ENCODE measurements at places on chromosomes 16 and 17.

DNA sequence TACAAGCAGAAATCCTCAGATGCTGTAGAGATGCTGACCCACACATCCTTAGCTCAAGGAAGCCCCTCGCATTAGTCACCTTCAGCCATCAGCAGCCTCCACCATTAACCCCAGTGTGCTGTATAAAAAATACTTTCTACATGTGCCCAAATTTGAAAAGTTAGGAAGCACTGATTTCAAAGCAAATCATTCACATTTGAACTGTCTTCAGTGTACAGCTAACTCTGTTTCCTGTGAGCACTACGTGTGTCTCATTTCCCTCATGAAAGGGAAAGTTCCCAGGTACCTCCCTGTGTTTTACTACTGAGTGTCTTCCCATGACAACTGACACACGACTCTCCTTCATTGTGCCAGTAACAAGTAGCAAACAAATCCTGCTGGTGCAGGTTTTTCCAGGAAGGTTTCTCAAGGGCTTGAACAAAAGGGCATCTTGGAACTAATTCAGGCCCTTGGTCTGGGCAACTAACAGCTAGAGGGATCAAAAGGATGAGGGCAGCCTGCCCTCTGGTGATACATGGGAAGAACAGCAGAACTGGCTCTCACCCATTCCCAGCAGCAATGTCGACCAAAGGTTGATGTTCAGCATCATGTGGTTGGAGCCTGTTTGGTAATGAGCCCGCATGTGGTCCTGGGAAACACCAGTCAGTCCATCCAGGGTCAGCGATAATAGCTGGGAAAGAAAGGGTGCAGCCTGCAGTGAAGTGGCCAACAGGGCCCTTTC is 4.0 kb downstream of the SLC35B1 start:
- peak; percentile 45 for DNase-seq

DNA sequence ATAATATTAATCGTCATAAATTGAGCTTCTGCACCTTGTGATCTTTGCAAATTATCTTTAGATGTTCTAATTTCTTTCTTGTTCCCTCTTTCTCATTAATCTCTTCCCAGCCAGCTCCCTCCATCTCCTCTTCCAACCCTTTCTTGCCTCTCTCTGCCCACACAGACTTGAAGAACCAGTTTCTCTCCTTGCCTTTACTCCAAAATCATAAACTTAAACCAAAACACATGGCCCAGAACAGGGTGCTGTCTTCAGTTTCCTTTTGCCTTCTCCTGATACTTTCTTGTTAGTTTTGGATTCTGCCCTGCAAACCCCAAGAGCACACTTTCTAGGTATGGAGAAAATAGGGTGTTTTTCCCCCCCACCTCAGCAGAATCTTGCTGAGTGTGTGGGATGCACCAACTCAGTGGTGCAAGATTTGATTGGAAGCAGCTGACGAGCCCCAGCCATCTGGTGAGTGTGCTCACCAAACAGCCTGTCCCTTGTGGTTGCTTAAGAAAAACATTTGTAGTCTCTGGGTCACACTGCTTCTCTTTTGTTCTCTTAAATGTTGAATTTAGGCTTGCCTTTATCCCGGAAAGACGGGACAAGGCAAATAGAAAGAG is 175.8 kb upstream of the MAF start:
- DNase-seq, result peak; percentile 55

- DNase-seq, result no peak
Measured at GRCh38 chr17:76191896-76192295, 48.4 kb downstream of the RNF157 start.

GRCh38 chr16:48408688-48409087 is 23.5 kb upstream of the SIAH1 start:
- peak; percentile 45 for DNase-seq

- peak; percentile 70 for DNase-seq
Measured at GRCh38 chr16:86044241-86044671, 145.3 kb downstream of the IRF8 start.

- no peak for DNase-seq
Measured at GRCh38 chr17:41324180-41325075, 8.9 kb upstream of the KRTAP17-1 start.

GRCh38 chr17:12081720-12082119 is 61.0 kb downstream of the MAP2K4 start:
- no peak for DNase-seq

DNA sequence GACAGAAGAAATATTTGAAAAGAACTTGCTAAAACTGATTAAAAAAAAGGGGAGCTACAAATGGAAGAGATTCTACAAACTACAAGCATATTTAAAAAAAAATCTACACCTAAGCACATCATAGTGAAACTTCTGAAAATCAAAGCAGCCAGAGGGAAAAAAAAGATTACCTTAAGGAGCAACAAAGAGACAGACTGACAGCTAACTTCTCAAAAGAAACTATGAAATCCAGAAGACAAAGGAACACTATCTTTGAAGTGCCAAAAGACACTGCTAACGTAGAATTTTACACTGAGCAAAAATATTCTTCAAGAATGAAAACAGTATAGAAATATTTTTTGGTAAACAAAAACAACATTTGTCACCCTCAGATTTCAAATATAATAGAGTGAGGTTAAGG is 151.2 kb downstream of the MYO1D start:
- no peak for DNase-seq

DNA sequence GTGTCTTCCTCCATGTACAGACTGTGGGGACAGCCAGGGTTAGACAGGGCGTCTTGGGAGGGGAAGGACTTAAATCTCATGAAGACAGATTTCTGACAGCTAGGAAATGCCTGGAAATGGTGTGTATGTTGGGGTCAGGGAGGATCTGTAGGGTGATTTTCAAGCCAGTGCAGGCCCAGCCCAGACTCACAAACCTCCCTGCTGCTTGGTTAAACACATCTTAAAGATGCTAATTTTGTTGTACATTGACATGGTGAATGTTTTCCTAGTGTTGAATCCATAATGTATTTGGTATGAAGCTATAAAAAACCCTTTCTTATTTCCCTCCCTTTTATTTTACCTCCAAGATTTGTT is 238.3 kb downstream of the CCDC182 start:
- DNase-seq, result no peak

DNA sequence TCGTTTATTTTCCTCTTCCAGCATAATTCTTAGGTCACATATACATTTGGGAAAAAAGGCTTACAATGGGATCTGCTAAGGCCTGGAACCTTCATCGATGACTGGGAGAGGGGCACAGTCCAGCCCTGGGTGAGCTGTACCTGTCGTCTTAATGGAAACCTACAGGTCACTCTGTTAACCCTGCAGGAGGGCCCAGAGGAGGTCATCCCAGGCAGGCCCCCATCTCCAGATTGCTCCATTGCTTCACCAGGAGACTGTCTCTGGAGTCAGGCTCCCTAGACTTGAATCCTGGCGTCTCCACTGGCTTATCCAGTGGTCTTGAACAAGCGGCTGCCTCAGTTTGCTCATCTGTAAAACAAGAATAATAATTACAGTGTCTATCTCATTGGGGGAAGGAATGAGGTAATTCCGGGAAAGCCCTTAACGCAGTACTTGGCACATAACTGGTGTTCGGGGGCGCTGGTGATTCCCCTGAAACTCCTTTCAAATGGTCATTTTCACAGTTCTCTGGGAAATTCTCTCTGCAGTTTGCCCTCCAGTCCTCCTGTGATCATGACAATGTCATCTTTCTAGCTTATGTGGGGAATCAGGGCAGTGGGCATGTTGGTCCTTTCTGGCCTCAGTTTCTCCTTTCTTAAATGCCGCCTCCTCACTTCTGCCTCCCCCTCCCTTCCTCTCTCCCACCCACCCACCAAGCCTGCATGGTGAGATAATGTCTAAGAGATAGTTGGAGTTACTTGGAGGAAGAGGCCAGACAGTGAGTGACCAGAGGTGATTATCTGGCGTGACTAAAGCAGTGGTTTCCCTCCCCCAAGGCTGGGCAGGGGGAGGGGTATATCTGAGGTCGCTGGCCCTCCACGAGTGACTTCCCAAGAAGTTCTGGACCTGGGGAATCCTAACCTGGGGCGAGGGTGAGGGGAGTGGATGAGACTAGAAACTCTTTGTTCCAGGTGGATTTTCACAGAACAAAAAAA is 31.3 kb upstream of the TAC4 start:
- no peak for DNase-seq

GRCh38 chr16:7420079-7420478 is 87.4 kb downstream of the RBFOX1 start:
- DNase-seq, result no peak

GRCh38 chr17:38890410-38890746 is 20.5 kb downstream of the LASP1 start:
- DNase-seq, result no peak

- DNase-seq, result no peak
Measured at GRCh38 chr17:29195465-29196081, 15.4 kb upstream of the MYO18A start.

GRCh38 chr17:27530764-27531391 is 74.6 kb downstream of the KSR1 start:
- DNase-seq, result peak; percentile 36

DNA sequence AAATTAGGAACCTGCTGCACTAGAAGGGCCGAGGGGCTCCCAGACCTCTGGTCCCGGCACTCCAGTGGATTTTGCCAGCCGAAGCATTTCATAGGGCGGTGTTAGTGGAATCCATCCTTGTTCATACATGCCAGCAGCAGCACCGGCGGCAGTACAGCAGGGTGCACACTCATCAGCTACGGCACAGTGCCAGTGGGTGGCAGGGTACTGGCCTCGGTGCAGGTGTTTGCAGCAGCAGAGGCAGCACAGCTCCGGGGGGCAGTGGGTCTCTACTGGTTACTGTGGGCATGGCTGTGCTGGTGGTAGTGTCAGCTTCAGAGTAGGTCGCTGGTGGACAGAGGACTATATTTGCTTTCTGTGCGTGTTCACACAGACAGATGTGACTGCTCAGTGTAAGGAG is 985.7 kb downstream of the CDH8 start:
- no peak for DNase-seq

DNA sequence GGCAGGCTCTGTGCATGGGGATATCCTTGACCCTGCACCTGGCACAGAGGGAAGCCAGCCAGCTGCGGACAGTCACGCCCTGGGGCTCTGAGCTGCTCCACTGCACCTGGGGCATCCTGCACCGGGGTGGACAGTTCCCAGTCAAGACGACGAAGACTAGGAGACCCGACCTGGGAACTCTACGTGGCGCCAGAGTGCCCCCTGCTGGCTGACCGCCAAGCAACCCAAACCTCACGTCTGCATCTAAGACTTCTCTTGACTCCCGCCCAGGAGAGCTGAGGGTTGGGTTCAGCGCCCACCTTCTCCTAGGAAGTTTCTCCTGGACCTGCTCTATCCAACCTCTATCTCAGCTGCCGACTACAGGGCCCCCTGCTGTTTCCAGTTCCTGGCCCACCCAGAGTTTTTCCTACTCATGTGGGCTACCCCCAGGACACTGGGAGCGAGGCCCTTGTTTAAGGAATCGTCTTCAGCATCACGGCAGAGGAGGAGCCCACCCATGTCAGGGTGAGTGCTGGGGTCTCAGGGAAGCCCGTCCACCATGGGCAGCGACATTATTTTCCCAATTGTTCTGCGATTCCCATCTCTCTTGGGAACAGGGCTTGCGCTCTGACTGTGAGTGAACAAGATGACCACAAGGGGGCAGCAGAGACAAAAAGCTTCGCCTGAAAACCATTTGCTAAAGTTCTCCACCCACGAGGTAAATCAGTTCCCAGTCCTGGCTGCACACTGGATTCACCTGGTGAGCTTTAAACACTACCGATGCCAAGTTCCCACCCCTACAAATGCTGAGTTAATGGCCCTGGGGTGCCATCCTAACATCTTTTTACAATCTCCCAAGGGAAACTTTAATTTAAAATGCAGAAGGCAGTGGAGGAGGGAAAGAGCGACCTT is 29.3 kb downstream of the TLE7 start:
- DNase-seq, result peak; percentile 89

DNA sequence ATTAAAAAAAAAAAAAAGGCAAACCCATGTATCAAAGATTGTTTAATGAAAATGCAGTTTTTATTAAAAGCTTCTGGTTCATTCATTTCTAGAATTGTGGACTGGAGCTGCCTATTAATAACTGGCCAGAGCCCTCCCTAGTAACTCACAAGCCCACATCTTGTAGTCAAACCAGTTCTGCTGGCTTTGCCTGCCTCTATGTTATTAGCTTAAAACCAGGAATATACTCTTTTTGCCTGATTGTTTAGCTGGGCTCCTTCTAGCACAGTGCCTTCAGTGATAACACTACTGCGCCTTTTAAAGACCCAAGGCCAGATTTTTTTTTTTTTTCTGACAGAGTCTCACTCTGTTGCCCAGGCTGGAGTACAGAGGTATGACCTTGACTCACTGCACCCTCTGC is 26.0 kb downstream of the TAC4 start:
- DNase-seq, result no peak

DNA sequence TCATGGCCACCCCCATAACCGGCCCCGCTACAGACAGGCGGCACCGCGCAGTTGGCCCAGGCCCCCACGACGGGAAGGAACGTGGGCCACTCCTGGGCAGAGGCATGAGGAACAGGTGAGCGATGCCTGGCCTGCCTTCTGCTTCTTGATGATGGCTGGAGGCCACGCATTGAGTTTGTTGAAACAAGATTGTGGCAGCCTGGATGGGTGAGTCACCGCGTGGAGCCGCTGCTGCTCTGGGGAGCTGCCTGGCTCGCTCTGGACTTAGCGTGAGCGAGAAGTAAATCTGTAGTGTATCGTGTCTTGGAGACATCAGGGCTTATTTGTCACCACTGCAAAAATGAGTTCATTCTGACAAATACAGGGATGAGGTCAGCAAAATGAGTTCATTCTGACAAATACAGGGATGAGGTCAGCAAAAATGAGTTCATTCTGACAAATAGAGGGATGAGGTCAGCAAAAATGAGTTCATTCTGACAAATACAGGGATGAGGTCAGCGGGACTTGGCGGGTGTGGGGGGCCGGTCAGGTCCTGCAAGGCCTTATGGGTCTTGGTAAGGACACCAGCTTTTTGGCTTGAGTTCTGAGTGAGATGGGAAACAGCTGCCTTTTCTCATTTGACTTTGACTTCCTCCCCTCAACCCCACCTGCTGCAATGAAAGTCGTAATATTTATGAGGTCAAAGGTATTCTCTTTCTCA is 93.0 kb downstream of the SEC14L1 start:
- no peak for DNase-seq

GRCh38 chr16:86256995-86257394 is 253.3 kb upstream of the FOXF1 start:
- no peak for DNase-seq

- no peak for DNase-seq
Measured at GRCh38 chr16:15611610-15612009, 31.3 kb downstream of the MARF1 start.

Data from AG20443 (cell line).